Activated naive CD4-positive, alpha-beta T cell treated with anti-CD3 and anti-CD28 coated beads for 36 hours (primary cell): ENCODE measurements at places on chromosomes 3 and 15.

DNA sequence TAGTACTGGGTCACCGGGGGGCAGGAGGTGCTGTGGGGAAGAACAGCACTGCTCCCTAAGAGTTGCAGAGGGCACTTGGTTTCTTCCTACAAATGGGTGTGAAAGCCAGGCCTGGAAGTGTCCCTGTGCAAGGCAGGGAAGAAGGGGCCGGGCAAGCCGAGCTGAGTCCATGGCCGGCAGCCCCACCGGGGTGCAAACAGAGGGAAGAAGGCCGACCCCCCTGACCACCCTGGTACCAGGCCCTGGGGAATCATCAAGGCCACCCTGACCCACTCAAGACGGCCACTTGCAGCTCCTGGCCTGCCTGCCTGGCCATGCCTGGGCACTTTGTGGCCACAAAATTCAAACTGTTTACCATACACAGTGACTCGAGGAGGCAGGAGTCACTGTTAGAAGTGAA lies 8.7 kb upstream of the DNAJB8 start:
- H3K4me1 ChIP-seq, result no peaks in the 10 kb centered on the region
- H3K27me3 ChIP-seq, result peaks cover 8% of the 10 kb centered on the region
- no peaks in the 10 kb centered on the region for H3K36me3 ChIP-seq
- H3K27ac ChIP-seq, result no peak overlapping the region
- H3K4me3 ChIP-seq, result no peak overlapping the region

DNA sequence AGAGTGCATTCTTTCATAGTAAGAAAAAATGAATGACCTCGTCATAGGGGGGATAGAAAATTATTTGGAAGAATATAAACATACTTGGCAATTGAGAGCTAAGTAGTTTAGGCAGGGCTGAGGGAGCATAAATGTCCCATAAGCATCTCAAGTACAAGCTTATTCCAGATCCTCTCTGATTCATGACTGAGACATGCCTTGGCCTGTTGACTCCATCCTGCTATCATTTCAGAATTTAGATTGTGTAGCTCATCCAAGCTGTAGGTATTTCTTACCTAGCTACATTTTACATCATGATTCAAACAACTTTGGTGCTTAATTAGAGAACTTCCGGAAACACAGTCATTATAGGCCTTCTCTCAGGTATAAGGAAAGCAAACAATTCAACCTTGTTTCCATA lies 12.3 kb downstream of the POGLUT1 start:
- peaks cover 17% of the 10 kb centered on the region for H3K36me3 ChIP-seq
- H3K4me1 ChIP-seq, result peaks cover 2% of the 10 kb centered on the region
- H3K27ac ChIP-seq, result no peak overlapping the region
- H3K4me3 ChIP-seq, result no peak overlapping the region
- no peak for DNase-seq

GRCh38 chr3:120048355-120049041 lies 45.7 kb downstream of the GSK3B start:
- H3K27me3 ChIP-seq, result no peaks in the 10 kb centered on the region
- peaks cover 43% of the 10 kb centered on the region for H3K36me3 ChIP-seq
- no peak overlapping the region for H3K4me3 ChIP-seq

DNA sequence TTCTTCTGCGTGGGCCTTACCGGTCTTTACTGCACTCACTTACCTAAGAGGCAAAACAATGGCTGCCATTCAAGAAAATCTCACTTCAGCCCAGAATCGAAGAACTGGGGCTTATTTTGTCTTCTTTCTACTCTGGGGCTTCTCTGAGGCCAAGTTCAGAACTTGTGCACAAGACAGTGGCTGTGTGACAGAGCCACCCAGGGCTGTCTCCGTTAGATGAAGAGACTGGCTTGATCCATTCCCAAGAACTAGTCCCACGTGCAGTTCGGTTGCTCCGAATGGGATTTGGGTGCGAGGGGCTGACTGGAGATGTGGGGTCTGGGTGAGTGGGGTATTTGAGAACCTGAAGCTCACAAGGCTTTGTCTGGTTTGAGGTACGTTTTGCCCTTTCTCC lies 795 bp upstream of the TCF12 start:
- H3K27me3 ChIP-seq, result no peaks in the 10 kb centered on the region
- H3K4me1 ChIP-seq, result peaks cover 25% of the 10 kb centered on the region
- H3K36me3 ChIP-seq, result peaks cover 12% of the 10 kb centered on the region
- H3K4me3 ChIP-seq, result peak overlapping the region; percentile 79
- peak overlapping the region; percentile 79 for H3K27ac ChIP-seq

DNA sequence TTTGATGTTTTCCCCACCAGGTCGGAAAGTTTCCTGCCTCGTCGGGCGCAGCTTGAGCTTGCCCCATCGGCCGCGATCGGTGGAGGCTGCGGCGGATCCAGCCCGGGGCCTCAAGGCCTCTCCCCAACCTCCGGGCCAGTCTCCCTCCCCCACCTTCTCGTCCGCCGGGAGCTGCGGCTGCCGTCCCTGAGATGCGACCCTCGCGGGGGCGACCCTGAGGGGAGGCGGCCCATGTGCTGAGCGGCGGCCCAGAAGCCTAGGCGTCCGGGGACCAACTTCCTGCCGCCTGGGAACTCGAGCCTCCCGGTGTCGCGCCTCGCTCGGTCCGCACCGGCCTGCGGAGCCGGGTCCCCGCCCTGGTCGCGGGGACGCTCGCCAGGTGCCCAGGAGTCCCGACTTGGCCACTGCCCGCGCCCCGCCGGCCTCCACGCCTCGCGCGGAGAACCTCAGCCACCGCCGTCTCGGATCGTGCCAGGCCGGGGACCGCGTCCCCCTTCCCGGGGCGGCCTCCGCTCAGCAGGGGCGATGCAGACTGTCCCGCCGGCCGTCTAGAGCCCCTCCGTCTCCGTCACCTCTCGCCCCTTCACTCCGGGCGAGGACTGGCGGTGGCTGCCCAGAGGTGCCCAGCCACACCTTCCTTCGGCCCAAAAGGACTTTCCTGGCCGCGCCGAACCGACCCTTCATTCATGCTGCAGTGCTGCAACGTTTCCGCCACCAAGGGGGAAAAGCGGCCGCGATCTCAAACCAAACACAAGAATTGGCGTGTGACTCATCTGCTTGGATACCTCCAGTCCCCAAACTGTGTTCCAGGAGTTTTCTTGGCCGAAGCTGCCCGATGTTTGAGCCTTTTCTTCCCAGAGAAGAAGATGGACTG lies 656 bp downstream of the SLMAP start:
- H3K4me1 ChIP-seq, result peaks cover 41% of the 10 kb centered on the region
- peak overlapping the region; percentile 98 for H3K4me3 ChIP-seq
- no peaks in the 10 kb centered on the region for H3K27me3 ChIP-seq
- peaks cover 22% of the 10 kb centered on the region for H3K36me3 ChIP-seq
- peak overlapping the region; percentile 92 for H3K27ac ChIP-seq

DNA sequence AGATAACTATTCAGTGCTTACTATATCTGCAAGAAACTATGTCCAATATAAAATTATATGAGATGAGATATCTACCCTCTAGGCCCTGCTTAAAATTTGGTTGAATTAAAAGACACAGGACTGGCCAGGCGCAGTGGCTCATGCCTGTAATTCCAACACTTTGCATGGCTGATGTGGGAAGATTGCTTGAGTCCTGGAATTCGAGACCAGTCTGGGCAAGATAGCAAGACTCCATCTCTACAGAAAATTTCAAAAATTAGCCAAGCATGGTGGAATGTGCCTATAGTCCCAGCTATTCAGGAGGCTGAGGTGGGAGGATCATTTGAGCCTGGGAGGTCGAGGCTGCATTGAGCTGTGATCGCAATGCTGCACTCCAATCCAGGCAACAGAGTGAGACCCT lies 303.7 kb upstream of the UBE2E2 start:
- H3K4me1 ChIP-seq, result no peaks in the 10 kb centered on the region
- H3K27ac ChIP-seq, result no peak overlapping the region
- DNase-seq, result no peak
- no peak overlapping the region for H3K4me3 ChIP-seq
- peaks cover 5% of the 10 kb centered on the region for H3K27me3 ChIP-seq

DNA sequence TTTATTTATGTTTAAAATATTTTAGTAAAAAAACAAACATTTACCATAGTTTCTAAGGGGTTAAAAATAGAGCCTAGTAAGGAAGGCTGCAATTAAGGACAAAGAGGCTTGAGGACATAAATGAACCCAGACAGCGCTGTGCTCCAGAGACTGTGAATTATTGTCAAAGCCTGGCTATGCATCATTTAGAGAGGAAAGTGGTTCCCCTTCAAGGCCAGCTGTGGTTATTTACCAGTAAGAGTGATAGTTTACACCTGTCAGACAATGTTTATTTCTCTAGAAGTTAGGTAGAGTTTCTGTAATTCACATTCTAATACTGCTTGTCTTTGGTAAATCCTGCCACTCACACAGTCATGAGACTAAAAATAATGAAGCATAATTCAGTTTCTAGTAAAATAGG lies 32.4 kb upstream of the PIK3R4 start:
- H3K36me3 ChIP-seq, result no peaks in the 10 kb centered on the region
- no peak for DNase-seq
- no peaks in the 10 kb centered on the region for H3K27me3 ChIP-seq
- H3K4me1 ChIP-seq, result no peaks in the 10 kb centered on the region
- H3K4me3 ChIP-seq, result no peak overlapping the region
- no peak overlapping the region for H3K27ac ChIP-seq

GRCh38 chr15:54345301-54345700 lies 367.1 kb downstream of the UNC13C start:
- DNase-seq, result no peak
- H3K4me1 ChIP-seq, result no peaks in the 10 kb centered on the region
- H3K27me3 ChIP-seq, result no peaks in the 10 kb centered on the region
- no peaks in the 10 kb centered on the region for H3K36me3 ChIP-seq
- H3K27ac ChIP-seq, result no peak overlapping the region
- no peak overlapping the region for H3K4me3 ChIP-seq

GRCh38 chr3:32097768-32098167 lies 8.7 kb upstream of the GPD1L start:
- H3K4me1 ChIP-seq, result no peaks in the 10 kb centered on the region
- H3K36me3 ChIP-seq, result no peaks in the 10 kb centered on the region
- DNase-seq, result no peak
- no peak overlapping the region for H3K4me3 ChIP-seq

DNA sequence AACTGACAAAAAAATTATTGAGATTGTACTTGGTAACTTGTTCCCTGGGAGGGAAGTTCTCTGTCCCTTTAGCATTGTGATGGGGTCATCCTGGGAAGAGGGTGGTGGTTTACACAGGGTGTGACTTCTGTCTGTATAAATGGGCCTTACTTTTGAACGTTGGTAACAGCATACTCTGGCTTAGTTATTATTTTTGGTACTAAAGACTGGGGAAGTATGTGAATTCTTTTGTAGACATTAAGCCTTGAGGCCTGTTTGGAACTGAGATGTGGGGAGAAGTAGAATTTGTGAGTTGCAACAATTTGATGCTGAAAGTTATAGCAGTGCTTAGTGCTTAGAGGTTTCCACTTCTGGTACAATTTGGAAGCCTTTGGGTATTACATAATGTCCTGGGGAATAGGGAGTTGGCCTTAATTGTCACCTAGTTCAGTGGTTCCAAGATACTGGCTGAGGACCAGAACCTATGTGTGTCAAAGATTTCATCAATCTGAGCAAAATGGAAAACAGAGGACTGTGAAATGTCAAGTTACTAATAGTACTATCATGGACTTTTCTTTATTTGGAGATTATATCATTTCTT lies 15.9 kb downstream of the TLNRD1 start:
- H3K27me3 ChIP-seq, result no peaks in the 10 kb centered on the region
- no peak overlapping the region for H3K27ac ChIP-seq
- no peak overlapping the region for H3K4me3 ChIP-seq
- H3K4me1 ChIP-seq, result no peaks in the 10 kb centered on the region
- no peak for DNase-seq

GRCh38 chr3:196554205-196554604 lies 14.1 kb downstream of the WDR53 start:
- no peaks in the 10 kb centered on the region for H3K27me3 ChIP-seq
- DNase-seq, result no peak
- H3K36me3 ChIP-seq, result peaks cover 9% of the 10 kb centered on the region
- no peak overlapping the region for H3K27ac ChIP-seq

GRCh38 chr3:32405155-32405554 lies 13.5 kb downstream of the CMTM7 start:
- H3K27me3 ChIP-seq, result no peaks in the 10 kb centered on the region

GRCh38 chr3:31829826-31830426 lies 151.1 kb downstream of the OSBPL10 start:
- H3K4me3 ChIP-seq, result no peak overlapping the region
- H3K4me1 ChIP-seq, result no peaks in the 10 kb centered on the region
- DNase-seq, result no peak
- no peaks in the 10 kb centered on the region for H3K36me3 ChIP-seq

- peaks cover 3% of the 10 kb centered on the region for H3K27me3 ChIP-seq
- no peak overlapping the region for H3K4me3 ChIP-seq
- peaks cover 7% of the 10 kb centered on the region for H3K4me1 ChIP-seq
- H3K27ac ChIP-seq, result no peak overlapping the region
Observed at GRCh38 chr3:110243081-110243480, 828.5 kb upstream of the NECTIN3 start.

DNA sequence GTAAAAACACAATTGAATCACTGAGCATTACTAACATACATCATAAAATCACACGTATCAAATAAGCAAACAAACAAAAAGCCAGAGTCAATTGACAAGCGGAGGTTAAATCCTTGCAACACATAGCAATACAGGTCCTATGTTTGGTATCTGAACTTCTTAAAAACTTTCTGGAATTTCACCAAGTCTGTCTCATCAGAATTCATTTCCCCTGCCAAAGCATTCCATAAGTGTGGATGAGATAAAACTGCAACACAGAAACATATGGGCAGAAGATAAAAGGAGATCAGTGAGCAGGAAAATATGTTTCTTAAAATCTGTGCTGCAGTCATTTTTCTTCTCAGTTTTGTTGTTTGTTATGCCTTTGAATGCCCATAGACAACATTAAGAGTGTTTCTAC lies 1155.5 kb downstream of the TBL1XR1 start:
- H3K27me3 ChIP-seq, result no peaks in the 10 kb centered on the region
- DNase-seq, result no peak
- no peaks in the 10 kb centered on the region for H3K36me3 ChIP-seq
- no peak overlapping the region for H3K4me3 ChIP-seq
- H3K27ac ChIP-seq, result no peak overlapping the region

DNA sequence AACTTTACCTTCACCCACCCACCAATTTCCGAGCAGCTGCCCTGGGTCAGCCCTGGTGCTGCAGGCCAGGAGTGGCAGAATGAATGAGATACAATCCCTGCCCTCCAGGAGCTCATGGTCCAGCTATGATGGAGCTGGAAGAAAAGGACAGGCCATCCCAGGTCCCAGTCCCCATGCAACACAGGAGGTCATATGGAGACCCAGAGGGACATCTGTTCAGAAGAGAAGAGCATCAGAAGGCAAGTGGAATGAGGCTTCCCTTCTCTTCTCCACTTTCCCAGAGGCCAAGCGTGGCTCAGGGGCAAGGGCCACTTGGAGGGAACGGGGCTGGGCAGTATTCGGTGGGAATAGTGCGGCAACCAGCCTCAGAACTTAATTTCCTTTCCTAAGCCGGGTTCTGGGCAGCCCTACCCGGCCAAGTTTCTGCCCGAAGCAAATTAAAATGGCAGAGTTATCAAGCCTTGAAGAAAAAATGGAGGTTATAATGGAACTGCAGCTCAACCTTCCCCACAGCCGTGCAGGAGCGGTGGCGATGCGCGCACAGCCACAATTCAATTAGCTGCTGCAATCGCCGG lies 35.9 kb downstream of the TLE3 start:
- H3K4me1 ChIP-seq, result no peaks in the 10 kb centered on the region
- no peaks in the 10 kb centered on the region for H3K27me3 ChIP-seq
- H3K27ac ChIP-seq, result no peak overlapping the region
- peaks cover 33% of the 10 kb centered on the region for H3K36me3 ChIP-seq

- H3K4me3 ChIP-seq, result no peak overlapping the region
- no peaks in the 10 kb centered on the region for H3K36me3 ChIP-seq
- H3K4me1 ChIP-seq, result no peaks in the 10 kb centered on the region
- DNase-seq, result no peak
- H3K27me3 ChIP-seq, result peaks cover 6% of the 10 kb centered on the region
Observed at GRCh38 chr3:146326875-146327543, 76.1 kb upstream of the PLSCR4 start.

- no peaks in the 10 kb centered on the region for H3K27me3 ChIP-seq
- H3K36me3 ChIP-seq, result peaks cover 46% of the 10 kb centered on the region
- no peak for DNase-seq
- H3K4me1 ChIP-seq, result peaks cover 4% of the 10 kb centered on the region
Observed at GRCh38 chr3:11363715-11364114, 91.5 kb downstream of the ATG7 start.
